ENCODE measurements at places on chromosomes 12 and 14. TPM values are rescaled to one million over a fixed set of nuclear protein-coding genes. Genes with fewer than 3 reads are reported as not detected.
A peak's percentile ranks its signal among the peaks of the same experiment; 100 is the strongest.

GRCh38 chr14:61927520-61927919 is 165.3 kb downstream of the SNAPC1 start:
- DNase-seq: no peak

DNA sequence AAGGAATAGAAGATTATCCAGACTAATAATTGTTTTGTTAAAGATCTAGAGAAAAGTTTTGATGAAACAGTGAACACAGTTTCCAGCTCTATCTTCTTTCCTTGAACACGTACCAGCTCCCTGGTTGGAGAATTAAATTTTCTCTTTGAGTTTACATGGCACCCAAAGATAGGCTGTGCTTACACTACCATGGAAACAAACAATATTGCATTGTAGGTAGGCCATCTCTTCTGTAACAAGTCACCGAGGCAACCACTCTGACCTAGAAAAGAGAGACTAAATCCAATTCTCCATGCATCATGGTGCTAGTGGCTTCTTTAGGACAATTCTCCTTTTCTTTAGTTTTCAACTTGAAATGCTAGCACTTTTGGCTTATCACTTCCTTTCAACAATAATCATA is 9.9 kb downstream of the BMAL2 start:
- no peak for DNase-seq

- no peak for DNase-seq
Measured at GRCh38 chr12:121495746-121496145, 85.1 kb downstream of the KDM2B start.

Gene CACNA1C
- total RNA-seq: 71.8 TPM

DNA sequence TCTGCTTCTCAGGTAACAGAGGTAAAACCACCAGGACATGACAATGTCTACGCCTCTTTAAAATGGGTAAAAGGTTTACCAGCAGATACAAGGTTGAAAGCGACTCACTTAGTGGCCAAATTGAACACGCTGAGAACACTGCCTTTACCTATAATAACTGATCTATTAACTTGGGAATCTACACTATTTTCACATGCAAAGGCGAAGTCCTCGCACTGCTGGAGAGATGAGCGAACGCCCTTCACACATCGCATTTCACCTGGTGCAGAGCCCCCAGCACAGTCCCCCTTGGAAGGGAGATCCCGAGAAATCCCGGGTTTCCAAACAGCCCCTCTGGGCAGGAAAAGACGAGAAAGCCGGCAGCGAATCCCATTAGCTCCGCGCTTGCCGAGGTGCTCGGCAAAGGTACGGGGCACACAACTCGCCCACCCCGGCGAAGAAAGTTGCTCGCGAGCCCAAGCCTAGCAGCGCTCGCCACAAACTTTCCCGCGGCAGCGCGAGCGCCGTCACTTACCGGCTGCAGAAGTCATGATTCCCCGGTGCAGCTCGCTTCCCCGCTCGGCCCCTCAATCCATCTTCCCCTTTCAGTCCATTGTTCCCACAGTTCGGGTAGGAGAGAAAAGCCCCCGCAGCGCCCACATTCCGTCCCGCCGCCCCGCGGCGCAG is 423 bp downstream of the FGD6 start:
- DNase-seq: no peak

GRCh38 chr14:30445011-30445793 is 113.8 kb upstream of the G2E3 start:
- DNase-seq: no peak

DNA sequence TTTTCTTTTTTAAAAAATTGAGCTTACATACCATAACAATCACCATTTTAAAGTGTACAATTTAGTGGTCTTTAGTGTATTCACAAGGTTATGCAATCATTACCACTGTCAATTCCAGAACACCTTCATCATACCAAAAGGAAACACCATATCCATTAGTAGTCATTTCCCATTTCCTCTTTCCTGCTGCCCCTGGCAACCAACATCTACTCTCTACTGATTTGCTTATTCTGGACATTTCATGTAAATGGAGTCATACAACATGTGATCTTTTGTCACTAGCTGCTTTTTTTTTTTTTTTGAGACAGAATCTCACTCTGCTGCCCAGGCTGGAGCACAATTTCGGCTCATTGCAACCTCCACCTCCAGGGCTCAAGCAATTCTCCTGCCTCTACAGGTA is 66.8 kb upstream of the CFL2 start:
- DNase-seq: no peak

Gene KCNA1
- 0.05 TPM for total RNA-seq

- DNase-seq: peak; percentile 69
Measured at GRCh38 chr14:104294983-104295680, 156.7 kb downstream of the KIF26A start.

- DNase-seq: no peak
Measured at GRCh38 chr14:96351986-96352385, 11.2 kb downstream of the ATG2B start.

Gene BHLHE41
- total RNA-seq: 15.9 TPM
